ENCODE measurements at places on chromosomes 13 and 19.

DNA sequence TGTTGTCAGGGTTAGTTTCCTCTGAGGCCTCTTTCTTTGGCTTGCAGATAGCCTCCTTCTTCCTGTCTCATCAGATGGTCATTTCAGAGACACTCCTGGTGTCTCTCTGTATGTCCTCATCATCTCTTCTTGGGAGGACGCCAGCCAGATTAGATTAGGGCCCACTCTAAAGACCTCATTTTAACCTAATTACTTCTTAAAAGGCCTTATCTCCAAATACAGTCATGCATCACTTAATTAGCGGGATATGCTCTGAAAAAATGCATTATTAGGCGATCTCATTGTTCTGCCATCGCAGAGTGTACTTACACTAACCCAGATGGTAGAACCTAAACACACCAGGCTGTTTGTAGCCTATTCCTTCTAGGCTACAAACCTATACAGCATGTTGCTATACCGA lies 89.0 kb downstream of the CDK8 start:
- DNase-seq = no peak

DNA sequence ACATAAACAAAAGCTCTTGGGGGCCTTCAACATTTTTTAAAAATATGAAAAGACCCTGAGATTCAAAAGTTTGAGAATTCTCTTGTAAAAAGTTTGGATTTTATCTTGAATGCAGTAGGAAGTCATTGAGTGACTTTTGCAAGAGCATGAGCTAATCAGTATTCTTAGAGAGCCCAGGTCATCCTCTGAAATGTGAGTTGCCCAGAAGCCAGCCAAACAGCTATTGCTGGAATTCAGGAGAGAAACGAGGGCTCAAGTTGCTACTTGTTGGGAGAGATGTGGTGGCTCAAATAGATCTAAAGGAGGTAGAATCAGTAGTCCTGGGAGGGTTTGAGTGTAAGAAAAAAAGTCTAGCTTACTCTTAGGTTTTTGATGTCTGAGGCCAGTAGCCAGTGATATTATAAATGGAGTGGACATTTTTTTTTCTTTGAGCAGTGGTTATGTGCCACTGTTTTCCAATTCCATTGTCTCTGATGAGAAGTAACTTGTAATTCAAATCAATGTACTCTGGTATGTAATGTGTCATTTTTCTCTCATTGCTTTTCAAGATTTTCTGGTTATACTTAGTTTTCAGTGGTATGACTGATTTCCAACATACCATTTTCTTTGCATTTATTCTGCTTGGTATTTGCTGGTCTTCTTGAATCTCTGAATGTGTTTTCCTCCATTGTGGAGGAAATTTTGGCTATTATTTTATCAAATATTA lies 30.7 kb downstream of the LMO7 start:
- no peak for DNase-seq

GRCh38 chr19:46404055-46404752 lies 9.2 kb downstream of the CCDC8 start:
- DNase-seq = no peak

- DNase-seq = no peak
These were observed 10.0 kb downstream of the MTIF3 start for GRCh38 chr13:27440408-27440807.

DNA sequence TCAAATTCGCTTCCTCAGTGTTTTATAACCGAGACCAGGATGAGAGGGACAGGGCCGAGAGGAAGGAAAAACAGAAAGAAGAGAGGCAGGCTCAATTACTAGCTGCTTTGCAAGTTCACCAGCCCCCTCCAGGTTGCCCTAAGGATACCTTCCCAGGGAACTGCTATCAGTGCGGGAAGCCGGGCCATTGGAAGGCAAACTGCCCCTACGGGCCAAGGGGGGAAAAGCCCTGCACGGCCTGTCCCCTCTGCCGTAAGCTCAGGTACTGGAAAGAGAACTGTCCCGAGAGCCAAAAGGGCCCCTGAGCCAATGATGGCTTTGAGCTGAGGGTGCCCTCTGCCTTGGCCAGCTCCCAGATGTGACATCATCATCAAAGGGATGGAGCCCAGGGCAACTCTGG lies 3.2 kb upstream of the ERVV-1 start:
- DNase-seq = no peak

GRCh38 chr19:4547303-4548237 lies 7.7 kb upstream of the LRG1 start:
- DNase-seq = no peak

- DNase-seq = no peak
These were observed 16.2 kb upstream of the PRODH2 start for GRCh38 chr19:35828692-35829301.

DNA sequence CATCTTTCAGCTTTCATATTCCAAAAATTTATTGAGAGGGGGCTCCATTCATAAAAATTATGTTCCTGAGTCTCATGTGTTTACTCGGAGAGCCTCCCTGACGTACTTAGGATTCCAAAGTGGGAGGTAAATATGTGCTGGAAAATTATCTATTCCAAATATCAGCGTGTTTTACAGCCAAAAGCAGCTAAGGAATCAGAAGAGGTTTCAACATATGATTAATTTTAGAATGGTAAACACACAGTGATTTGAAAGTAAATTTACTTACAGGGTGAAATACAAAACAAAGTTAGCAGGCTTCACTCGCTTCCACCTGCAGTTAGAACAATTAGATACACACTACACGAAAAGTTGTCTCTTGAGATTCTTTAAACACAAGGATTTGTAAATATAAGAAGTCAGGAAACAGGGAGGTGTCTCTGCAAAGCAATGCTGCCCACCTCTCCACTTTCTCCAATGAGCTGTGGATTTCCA lies 313.8 kb upstream of the NBEA start:
- no peak for DNase-seq

DNA sequence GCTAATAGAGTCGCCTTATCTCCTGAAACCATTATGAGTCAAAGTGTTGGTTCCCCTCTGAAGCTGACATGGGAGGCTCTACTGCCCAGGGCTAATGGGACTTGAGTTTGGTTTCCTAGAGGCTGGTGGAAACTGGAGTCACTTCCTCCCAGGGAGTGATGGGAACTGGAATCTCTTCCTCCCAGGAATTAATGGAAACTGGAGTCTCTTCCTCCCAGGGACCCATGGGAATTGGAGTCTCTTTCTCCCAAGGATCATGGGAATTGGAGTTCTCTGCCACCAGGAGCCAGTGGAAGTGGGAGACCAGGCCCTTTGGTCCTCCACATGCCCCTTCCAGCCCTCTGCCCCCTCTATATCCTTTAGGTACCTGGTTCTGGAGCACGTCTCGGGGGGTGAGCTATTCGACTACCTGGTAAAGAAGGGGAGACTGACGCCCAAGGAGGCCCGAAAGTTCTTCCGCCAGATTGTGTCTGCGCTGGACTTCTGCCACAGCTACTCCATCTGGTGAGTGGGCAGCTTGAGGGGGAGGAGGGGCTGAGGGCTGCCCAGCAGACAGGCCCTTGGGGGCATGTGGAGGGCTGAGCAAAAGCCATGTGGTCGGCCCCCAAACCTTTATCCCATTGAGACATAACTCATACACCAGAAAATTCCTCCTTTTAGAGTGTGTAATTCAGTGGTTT lies 5.5 kb downstream of the BRSK1 start:
- no peak for DNase-seq
